Activated T-helper 1 cell treated with anti-CD3 and anti-CD28 coated beads, Interleukin-12 subunit alpha, Interleukin-12 subunit beta, Interleukin-2, Interleukin-4 antibody, amounts not matched to agents 30 ng/mL and 10 ng/mL and 1 ng/mL, durations not matched to agents 14 hours and 24 hours and 36 hours (primary cell): ENCODE measurements at places on chromosomes 3 and 15.

- DNase-seq = no peak
Observed at GRCh38 chr15:67103432-67103831, 38.0 kb downstream of the SMAD3 start.

DNA sequence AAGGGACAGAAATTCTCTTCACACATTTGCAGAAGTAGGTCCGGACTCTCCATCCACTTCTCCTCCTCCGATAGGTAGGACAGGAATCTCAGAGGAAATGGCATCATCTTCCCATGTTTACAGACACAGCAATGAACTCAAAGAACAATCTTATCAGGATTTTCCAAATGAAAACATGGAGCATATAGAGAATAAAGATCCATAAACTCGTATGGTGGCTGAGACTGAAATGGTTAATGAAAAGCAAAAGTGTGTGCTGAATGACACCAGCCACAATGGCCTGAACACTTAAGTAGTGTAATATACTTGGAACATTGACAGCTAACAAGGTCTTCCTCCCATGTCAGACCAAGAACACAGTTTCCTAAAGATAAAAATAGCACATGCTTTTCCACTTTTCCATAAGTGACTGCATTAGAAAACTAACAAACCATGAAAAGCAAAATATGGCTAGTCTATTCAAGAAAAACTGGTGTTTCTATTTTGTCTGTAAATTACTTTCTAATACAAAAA, 5.8 kb downstream of the CCRL2 start:
- no peak for DNase-seq

GRCh38 chr3:122021811-122022401, at the start of gene ILDR1:
Gene ILDR1, minus strand, starts transcription at chr3:122022247. Its CDS starts 170 bp downstream, at chr3:122022077.
- no peak for DNase-seq

- DNase-seq = no peak
Observed at GRCh38 chr3:146889626-146890025, 284.5 kb upstream of the PLSCR5 start.

DNA sequence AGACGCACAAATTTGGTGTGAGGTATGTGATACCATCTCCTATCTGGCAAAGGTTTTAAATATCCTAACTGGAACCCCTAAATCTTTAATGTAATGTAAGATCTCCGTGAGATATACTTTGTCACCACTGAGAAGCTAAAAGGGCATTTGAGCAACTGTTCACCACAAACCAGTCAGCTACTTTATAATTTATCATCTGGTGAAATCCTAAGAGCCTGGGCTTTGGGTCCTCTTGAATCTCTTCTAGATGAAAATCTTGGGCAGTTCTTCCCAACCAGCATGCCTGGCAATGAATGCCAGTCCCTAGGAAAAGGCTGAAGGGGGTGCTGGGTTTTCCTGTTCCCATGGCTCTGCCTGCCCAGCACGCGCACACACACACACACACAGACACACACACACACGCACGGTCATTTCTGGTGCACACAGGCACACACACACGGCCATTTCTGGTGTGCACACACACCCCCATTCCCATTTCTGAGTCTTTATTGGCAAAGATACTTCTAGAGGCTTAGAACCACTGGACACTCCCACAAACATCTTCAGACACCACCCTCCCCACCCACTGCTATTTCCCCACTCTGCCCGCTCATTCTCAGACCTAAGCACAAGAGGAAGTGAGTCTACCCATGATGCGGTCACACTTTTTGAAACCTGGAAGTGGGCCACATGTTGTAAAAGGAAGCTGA, 72.6 kb downstream of the MYO1E start:
- DNase-seq = peak; percentile 64

GRCh38 chr3:170487031-170487430, 68.4 kb downstream of the CLDN11 start:
- no peak for DNase-seq

GRCh38 chr15:57436166-57436565, 59.9 kb downstream of the CGNL1 start:
- no peak for DNase-seq

DNA sequence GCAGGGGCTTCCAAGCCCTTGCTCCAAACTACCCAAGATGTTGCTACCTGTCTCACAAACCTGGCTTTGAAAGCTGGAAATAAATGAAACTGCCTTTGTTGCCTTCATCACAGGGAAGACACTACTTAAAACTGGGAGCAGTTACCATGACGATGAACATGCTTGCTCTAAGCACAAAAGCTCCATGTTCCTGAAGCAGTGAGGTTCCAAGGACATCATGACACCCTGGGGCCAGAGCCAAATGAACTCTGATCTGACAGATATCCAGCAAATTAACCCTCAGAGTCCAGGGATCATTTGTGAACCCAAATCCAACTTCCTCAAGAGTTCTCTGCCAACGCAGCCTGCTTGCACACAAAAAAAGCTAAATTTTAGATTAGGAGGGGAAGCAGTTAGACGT, 10.7 kb downstream of the TRAIP start:
- DNase-seq = no peak

- no peak for DNase-seq
Observed at GRCh38 chr3:142945023-142945422, 18.5 kb downstream of the PAQR9 start.

DNA sequence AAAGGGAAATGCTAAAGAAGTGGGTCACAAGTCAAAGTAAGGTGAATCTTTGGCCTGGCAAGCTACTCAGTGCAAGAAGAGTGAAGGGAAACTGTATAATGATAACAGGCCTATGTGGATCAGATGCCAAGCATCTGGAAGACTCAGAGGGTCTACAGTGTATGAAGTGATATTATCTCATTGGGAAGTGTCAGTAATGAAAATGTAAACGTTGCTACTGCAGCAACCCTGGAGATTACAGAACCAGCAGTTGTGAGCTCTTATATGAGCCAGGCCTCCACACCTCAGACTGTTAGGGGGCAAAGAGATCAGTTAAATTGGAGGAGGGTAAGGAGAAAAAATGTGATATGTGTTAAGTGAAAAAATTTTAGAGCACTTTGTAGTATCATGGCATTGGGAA, 195.4 kb upstream of the DPH6 start:
- no peak for DNase-seq

- DNase-seq = no peak
Observed at GRCh38 chr15:84883466-84883865, 996 bp upstream of the SLC28A1 start.

GRCh38 chr15:68368731-68369435, 63.1 kb downstream of the ITGA11 start:
- no peak for DNase-seq

DNA sequence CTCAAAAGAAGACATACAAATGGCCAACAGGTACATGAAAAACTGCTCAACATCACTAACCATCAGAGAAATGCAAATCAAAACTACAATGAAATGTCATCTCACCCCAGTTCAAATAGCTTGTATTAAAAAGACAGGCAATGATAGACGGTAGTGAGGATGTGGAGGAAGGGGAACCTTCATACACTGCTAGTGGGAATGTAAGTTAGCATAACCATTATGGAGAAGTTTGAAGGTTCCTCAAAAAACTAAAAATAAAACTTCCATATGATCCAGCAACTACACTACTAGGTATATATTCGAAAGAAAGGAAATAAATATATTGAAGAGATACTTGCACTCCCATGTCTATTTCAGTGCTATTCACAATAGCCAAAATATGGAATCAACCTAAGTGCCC, 62.8 kb upstream of the PPARG start:
- no peak for DNase-seq

GRCh38 chr3:144332868-144333267, 361.2 kb downstream of the DIPK2A start:
- DNase-seq = no peak

DNA sequence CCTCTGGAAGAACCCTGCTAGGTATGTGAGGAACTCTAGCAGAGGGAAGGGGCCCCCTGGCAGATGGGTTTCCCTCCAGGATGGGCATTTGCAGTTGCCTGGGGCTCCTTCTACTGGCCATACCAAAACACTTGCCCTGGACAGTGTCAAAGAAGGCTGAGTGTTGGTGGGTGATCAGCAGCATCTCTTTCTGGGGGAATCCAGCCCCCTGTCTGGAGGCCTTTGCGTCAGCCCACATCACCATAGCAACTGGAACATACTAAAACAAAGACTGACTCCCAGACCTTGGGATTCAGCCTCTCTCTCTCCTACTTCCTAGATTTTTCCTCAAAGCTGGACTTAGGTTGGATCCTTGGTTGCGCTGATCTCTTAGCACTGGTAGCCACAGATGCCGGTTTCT, 8.1 kb downstream of the CEMIP start:
- DNase-seq = no peak

DNA sequence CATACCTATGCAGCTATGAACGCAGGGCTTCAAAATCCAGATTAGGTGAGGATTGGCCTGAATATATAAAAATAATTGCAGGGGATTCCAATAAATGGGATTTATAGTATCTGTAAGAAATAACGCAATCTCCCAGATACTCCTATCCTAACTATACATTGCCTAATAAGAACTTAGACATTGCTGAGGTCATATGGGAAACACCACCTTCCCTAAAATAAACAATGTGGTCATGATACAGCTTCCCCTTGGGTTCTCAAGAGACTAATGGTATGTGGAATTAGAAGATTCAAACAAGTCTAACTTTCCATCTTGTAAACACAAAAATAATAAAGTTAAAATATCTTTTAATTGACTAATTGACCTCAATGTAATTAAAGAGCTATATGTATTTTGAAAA, 28.2 kb downstream of the UBE3A start:
- no peak for DNase-seq
